ENCODE measurements at places on chromosomes 3 and 15.

- DNase-seq = no peak
Measured at GRCh38 chr3:187473778-187474406, 105.7 kb downstream of the RTP4 start.

DNA sequence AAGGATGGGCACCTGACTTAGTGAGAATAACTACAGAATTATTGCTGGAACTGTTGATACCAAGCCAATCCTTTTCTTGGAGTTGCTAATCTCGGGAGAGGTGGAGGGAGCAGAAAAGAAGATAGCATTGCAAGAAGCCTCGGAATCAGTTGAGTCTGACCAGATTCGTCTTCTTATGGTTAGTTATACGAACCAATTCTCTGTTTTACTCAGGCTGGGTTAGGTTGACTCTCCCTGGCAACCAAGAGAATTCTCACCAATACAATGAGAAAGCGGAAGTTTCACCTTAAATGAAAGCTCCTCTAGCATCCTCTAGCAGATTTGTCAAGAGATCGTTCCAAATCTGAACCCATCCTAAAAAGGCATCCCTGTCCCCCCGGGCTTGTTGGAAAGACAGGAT is 43.5 kb upstream of the UBE2E1 start:
- DNase-seq = no peak

GRCh38 chr3:198088421-198088955 is 128.5 kb downstream of the LMLN start:
- DNase-seq = no peak

DNA sequence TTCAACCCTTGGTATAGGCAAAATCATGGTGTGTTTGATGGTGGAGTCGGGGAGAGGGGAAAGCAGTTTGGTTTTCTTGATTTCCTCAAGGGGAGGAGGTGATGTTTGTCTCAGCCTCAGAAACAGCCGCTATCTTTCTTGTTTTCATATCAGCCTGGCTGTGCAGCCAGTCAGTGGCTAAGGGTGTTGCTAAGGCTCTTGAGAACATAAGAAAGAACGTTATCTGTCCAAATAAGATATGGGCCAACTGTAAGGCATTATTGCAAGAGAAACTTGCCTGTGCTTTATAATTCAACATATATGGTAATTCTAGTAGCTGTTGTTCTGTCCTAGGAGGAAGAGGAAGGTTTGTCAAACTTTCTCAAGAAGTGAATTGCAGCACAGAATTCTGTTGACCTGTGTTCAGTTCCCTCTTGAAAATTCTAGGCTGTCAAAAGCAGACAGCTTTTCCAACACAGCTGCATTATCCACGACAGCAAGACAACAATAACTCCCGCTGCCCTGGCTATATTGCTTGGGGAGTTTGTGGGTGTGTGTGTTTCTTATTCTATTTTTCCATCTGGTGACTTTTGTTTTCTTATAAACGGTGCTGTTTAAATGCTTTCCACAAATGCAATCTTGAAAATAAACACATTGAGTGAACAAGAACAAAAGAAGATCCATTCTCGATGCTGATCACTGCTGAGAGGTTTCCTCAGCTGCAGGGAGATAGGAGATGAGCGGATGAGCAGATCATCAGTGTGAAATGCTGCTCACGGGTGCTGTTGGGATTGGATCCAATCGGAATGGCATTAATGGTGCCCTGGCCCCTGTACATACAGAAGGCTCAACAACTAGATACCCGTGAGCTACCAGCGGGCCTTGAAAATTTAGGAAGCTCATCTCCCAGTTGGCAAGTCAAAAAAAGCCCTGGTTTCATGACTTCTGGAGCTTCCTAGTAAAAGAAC is 90.8 kb upstream of the TNFAIP8L3 start:
- DNase-seq = no peak

DNA sequence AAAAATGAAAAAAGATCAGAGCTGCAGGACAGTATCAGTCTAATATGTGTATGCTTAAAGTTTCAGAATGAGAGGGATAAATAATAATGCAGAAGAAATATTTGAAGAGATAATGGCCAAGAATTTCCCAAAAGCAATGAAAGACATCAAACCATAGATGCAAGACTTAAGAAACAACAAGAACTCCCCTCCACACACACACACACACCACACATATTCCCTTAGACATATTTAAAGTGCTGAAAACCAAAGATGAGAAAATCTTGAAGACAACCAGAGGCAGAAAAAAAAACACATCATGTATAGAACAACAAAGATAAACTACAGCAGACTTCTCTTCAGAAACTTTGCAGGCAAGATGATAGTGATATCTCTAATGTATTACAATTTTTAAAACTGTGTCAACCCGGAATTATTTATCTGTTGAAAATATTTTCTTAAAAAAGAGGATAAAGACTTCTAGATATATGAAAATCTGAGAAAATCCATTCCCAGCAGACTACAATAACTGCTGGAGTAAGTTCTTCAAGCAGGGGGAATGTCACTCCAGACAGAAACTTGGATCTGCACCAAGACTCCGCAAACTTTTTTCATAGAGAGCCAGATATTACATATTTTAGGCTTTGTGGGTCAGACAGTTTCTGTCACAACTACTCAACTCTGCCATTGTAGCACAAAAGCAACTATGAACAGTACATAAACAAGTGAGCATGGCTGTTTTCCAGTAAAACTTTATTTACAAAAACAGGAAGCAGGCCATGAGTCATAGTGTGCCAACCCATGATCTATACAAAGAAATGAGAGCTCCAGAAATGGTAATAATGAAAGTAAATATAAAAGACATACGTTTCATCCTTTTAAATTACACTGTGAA is 223.4 kb upstream of the CGNL1 start:
- DNase-seq = no peak

DNA sequence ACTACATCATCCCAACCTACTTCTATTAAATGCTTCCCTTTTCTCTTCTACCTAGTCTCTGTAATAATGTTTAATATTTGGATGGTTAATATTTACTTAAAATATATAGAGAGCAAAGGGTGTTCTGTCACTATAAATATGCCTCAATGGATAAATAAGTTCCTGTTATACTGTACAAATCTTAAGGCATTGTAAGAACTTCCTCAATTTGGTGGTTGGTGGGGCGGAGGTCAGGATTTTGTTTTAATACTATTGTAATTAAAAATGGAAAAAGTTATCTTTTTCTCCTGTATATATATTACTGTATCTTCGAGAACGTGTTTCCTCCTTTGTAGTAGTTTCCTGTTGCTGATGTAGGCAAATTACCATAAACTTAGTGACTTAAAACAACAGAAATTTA is 41.5 kb downstream of the SPRED1 start:
- DNase-seq = no peak

DNA sequence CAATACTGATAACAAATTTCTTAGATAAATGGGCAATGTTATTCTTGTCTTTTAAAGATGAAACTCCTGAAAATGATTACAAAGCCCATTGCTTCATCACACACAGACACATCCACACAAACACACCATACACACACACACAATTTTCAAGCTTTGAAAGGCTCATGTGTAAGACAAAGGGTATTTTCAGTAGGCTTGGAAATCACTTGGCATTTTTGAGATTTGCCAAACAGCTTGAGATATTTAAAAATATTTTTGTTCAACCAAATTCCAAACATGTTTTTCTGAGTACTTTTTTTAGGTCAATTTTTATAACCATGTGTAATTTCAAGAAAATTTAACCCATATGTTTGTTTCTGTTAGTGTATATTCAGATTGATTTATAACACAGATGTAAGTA is 283.7 kb downstream of the ROBO2 start:
- DNase-seq = no peak

DNA sequence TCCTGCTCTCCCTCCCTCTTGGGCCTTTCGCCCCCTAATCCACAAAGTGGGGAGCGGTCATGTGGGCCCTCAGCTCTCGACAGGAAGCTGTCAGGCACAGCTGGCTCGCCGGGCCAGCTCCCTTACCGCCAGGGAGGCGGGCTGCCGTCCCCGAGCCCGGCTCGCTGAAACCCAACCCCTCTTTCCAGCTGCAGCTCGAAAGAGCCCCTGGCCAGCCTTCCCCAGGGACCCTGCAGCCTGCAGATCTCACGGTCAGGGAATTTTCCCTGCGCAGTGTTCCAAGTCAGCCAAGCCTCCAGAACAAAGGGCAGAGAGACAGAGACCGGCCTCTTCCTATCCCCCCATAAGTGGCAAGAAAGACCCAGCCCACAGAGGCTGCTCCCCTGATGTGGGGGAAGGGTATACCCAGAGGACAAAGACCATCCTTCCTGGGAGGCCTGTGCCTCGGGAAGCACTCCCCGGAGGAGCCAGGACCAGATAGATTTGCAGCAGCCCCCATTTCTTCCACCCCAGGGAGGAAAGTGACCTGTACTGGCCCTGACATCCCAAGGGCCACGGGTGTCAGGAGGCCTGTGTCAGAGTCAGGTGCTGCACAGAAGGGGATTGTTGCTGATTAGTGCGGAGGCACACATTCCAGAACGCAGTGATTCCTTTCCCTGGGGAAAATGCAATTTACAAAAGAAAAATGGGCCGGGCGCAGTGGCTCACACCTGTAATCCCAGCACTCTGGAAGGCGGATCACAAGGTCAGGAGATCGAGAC is 32.6 kb downstream of the MAGEF1 start:
- DNase-seq = no peak

GRCh38 chr15:92009162-92009561 is 155.7 kb downstream of the SLCO3A1 start:
- DNase-seq = no peak

GRCh38 chr15:71116366-71116765 is 1.1 kb downstream of the THSD4 start:
- DNase-seq = no peak

DNA sequence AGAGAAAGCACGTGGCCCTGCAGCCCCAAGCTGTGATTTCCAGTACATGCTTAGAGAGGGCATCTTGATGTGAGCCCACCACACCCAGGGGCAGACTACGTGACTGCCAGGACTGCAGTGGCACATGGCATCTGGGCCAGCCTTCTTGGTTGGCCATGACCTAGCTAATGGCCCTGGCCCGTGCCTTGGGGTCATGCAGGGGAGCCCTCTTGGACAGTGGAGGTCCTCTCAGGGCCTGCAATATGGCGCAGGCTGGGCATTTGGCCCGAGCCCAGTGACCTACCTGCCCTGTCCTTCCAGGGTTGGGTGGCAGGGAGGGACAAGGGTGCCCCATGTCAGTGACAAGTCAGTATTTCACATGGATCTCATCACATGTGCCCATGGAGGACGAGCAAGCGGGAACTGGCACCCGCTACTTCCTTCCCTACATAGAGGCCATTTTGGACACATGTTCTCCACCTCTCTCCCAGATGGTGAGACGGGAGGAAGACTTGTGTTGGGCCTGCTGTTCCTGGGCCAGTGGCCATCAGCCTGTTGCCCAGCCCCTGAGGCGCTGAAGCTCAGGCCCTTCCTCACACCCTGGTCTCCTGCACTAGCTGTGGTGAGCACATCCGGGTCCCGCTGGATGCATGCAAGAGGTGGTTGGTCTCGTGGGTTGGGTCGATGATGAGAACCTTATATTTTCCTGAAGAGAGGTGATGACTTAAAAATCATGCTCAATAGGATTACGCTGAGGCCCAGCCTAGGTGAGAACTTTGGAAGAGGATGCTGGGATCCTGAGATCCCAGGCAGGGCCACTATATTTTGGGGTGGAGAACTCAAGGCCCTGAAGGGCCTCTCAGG is 195.6 kb downstream of the UBE3A start:
- no peak for DNase-seq

DNA sequence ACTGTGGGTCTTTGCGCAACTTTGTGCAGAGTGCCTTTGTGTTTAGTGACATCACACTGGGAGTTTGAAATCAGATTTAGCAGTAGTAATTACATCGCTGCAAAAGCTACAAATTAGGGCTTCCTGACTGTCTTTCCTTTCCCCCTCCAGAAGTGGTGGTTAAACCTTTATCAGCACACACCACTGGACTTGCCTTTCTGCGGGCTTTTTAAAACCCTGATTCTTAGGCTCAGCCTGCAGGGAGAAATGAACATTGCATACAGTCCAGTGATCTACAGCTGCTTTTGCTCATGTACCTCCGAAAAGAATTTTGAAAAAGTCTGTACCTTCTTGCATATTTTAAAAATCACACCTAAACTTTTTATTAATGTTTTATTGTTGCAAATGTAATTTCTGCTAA is 219.7 kb upstream of the NAALADL2 start:
- no peak for DNase-seq
